ENCODE measurements at places on chromosomes 6 and 20.

GRCh38 chr6:2749969-2750600 lies 637 bp downstream of the MYLK4 start:
- peak; percentile 60 for DNase-seq

DNA sequence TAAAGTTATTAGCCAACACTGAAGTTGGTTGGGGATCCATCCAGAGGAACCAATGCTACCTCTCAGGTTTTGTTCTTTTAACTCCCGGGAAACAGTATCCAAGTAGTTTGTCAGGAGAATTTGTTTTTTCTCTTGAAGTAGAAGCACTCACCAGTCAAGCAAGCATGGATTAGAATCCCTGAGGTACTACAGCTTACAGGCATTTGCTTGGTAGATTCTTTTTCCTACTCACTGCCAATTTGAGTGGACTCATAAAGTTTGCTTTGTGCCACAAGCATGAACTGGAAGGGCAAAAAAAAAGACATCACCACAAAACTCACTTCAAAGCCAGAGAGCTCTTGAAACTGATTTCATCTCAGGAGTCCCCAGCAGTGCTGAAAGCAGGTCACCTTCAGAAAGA lies 167.4 kb downstream of the MBOAT1 start:
- DNase-seq = no peak

DNA sequence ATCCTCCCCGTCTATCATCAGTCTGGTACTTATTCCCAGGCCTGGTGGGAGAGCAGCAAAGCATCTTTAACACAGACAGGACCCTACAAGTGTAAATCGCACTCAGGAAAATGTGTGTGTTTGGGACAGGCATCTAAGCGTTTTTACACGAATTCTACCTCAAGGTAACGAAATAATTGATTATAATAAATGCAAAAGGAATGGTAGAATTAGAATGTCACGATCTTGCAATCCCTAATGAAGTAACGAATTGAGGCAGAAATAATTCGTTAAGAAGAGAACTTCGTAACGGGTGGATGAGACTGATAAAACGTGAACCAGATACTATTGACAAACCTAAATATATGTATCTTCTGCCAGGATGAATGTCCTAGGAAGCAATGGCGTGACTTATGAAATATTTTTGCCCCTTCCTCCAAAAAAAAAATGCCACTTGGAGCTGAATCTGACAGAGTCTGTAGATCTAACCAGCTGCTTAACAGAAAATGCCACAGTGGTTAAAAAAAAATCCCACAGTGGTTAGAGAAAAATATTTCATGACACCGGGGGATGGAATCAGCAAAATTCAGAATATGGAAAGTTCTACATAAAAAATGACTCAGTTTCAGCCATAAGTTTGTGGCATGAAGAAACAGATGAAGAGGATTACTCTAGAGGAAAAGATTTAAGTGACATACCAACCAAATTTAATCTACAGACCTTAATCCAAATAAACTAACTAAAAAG lies 68.7 kb downstream of the F13A1 start:
- no peak for DNase-seq

GRCh38 chr20:43341511-43341910 lies 116.2 kb upstream of the SRSF6 start:
- no peak for DNase-seq

GRCh38 chr6:130000526-130001421 lies 17.6 kb upstream of the L3MBTL3 start:
- DNase-seq = no peak

DNA sequence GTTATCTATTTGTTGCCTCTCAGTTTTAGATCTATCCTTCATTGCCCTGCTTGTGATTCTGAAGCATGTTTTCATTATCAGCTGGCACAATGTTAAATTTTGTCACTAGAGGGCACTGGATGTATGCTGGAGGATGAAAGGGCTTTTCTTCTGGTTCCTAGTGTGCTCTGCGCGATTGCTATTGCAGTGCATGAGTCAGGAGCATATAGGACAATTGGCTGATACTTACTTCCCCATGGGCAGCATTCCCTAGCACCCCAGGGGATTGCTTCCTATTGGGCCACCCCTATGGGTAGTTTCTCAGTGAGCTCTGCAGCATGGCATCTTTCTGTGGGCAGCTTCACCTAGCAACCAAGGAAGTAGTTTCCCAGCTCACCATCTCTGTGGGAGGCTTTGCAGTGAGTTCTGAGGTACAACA lies 280.3 kb upstream of the SYNCRIP start:
- peak; percentile 51 for DNase-seq

DNA sequence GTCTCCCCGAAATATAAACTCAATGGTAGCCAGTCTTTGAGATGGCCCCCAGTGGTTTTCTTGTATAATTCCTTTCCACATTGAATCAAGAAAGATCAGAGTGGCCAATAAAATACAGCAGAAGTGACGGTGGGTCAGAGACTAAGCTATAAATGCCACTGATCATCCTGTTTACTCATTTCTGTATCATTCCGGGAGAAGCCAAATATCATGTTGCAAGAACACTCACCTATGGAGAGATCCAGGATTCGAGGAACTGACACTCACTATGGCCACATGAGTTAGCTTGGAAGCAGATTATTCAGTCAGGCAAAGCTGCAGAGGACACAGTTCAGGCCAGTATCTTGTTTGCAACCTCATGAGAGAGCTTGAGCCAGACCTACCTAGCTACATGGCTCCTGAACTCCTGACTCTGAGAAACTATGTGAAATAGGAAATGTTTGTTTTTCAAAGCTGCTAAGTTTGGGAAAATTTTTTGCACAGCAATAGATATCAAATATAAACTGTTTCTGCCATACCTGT lies 132.4 kb upstream of the ADGRF1 start:
- no peak for DNase-seq

DNA sequence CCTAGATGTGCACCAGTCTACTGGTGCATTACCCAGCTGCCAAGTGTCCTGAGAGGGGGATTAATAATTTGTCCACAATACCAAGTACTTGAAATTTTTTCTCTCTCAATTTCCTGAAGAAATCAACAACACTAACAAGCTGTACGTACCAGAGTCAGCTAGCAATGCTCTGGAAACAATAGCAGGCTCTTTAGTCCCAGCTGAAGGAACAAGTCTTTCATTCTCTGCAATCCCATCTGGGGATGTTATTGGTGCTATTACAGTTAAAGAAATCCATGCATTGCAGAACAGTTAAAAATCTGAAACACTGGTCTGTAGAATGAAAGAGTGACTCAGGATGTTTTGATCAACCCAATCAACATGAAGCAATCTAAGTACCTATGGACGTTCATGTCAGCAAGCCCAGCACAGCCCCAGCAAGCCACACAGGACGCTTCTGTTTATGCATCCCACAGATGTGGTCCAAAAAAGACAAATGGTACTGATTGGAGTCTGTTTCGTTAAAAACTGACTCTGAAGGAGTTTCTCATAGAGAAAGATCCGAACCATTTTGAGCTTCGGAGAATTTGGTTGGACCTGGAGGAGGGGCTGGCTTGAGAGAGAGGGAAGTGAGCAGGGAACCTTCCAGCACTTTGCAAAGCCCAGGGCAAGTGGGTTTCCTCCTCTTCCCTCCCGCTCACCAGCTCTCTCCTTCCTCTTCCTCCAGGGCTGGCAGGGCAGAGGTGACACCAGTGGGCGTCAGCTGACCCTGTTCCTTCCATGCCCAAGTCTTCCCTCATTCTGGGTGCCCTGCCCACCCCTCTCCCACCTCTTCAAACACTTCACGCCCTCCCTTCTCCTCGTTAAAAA lies 11.9 kb downstream of the PRR18 start:
- no peak for DNase-seq

DNA sequence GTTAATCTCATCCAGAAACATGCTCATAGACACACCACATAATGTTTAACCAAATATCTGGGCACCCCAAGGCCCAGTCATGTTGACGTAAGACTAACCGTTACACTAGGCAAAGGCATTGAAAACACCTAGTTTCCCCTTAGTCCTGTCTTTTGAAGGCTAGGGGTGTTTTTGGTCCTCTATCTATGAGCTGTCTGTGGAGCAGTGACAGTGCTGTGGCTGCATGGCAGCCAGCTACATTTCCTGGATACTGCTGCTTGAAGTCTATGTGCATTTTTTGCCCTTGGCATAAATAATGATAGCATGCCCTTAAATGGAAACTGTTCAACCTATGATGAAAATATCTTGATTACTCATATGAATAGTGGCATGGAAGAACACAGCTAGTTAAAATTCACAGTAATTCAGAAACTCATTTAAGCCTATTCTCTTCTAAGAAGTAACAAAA lies 18.6 kb downstream of the FARS2 start:
- DNase-seq = peak; percentile 11

DNA sequence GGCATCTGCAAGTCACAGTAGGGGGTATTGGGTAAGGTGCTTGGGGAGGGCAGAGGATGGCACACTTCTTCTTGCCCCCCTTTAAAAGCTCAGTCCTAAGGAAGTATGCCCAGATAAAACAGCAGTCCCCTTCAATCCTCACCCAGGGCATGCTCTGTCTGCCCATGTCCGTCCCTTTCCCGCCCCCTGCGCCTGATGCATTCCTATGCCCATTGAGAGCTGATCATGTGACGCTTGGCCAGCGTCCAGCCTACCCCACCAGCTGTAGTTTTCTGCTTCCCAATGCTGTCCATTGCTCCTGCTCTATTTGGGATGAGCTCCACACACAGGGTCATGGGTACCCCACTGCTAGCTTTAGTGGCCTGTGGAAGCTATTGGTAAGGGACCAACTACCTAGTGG lies 8.3 kb downstream of the SIGLEC1 start:
- DNase-seq = no peak

DNA sequence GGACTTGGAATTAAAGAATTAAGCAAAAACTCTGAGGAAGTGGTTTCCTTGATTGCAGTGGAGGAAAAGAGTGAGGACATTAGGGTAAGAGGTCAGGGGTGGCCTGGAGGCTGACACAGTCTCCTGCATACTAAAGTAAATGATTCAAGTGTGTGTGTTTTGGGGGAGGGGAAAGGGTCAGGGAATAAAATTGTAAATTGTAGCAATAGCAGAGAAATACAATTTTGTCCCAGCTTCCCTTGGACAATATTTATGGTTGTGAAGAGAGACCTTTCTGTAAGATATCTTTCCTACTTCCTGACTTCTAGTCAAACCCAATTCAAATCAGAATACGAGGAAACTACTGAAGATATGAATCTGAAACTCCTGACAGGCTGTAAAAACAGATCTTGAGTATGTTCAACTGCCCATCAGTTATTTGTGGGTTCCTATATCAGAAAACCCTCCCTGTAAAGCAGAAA lies 143.4 kb upstream of the HMGN3 start:
- no peak for DNase-seq

DNA sequence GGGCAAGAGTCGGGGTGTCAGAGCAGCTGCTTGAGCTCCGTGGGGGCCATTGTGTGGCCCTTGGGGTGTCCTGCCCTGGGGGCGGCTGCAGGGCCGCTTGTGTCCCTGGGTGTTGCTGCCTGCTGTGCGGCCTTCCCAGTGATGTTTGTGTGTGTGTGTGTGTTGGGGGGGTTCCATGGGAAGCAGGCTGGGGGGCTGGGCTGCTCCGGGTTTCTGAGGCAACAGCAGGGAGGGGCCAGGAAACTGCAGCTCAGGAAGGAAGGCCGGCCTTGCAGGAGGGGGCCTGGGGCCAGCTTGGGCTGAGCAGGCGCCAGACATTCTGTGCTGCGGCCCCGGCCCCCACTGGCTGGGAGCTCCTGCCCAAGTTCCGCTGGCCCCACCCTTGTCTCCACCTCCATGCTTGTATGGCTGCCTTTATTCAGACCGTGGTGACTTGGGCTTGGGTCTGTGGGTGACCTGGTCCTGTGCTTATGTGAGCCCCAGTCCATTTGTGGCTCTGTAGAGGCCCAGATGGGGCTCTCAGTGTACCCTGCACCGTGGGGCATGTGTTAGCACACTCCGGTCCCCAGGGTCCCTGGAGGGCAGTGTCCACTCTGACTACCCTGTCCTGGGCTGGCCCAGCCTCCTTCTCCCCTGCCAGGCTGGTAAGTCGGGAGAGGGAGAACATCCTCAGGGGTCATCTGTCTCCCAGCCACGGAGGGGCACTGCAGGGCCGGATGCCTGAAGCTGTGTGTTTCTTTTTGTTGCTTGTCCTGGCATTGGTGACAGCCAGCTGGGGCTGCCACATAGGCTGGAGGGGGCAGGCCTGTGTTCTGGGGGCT lies 4.6 kb upstream of the SOX18 start:
- no peak for DNase-seq

GRCh38 chr6:34926655-34927054 lies 37.6 kb downstream of the ANKS1A start:
- DNase-seq = peak; percentile 64

DNA sequence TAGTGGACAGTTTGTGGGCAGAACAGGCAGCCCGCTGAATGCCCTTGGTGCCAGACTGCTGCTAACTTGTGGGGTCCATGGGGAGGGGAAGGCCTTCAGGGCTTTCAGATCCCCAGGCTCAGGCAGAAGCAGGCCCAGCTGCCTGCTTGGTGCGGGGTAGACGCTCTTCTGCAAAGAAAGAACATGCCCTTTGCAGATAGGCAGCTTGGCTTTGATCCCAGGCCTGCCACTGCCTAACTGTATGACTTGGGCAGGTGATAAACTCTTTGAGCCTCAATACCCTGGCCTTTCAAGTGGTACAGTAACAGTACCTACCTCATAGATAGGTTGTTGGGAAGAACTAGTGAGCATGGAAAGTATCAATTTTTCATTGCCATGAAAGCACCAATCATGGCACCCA lies 28.4 kb downstream of the CHMP4B start:
- DNase-seq = no peak

DNA sequence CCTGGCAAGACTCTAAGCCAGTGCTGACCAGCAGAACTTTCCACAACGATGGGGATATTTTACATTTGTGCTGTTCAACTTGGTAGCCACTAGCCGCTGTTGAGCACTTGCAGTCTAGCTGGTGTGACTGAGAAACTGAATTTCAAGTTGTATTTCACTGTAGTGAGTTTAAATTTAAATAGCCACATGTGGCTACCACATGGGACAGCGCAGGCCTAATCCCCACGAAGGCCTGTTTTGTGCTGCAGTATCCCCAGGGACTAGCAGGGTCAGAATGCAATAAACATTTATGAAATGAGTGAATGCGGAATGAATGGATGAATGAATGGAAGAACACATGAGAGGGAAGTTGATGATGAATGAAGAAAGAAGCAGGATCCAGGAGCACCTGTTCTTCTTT lies 115.8 kb downstream of the TRERF1 start:
- peak; percentile 20 for DNase-seq
